NCI-H524 treated with DMSO at 0.1 percent for 48 hours (cell line): ENCODE measurements at places on chromosomes 16 and 17.

- DNase-seq, result no peak
Measured at GRCh38 chr16:80612461-80613017, 71.7 kb downstream of the DYNLRB2 start.

- DNase-seq, result no peak
Measured at GRCh38 chr17:13562271-13562800, 39.4 kb downstream of the HS3ST3A1 start.

DNA sequence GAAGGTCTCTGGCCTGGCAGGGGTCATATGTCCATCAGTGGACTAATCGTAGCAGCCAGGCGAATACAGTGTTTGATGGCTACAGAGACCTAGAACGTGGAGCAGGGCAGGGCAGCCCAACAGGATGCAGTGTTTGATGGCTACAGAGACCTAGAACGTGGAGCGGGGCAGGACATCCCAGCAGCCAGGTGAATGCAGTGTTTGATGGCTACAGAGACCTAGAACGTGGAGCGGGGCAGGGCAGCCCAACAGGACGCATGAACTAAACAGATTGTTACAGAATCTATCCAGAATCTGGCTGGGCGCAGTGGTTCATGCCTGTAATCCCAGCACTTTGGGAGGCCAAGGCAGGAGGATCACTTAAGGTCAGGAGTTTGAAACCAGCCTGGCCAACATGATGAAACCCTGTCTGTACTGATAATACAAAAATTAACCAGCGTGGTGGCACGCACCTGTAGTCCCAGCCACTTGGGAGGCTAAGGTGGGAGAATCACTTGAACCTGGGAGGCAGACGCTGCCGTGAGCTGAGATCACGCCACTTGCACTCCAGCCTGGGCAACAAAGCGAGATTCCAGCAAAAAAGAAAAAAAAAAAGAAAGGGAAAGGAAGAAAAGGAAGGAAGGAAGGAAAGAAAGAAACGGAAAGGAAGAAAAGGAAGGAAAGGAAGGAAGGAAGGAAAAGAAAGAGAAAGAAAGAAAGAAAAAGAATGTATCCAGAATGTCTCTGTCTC is 65.2 kb upstream of the RPH3AL start:
- no peak for DNase-seq

DNA sequence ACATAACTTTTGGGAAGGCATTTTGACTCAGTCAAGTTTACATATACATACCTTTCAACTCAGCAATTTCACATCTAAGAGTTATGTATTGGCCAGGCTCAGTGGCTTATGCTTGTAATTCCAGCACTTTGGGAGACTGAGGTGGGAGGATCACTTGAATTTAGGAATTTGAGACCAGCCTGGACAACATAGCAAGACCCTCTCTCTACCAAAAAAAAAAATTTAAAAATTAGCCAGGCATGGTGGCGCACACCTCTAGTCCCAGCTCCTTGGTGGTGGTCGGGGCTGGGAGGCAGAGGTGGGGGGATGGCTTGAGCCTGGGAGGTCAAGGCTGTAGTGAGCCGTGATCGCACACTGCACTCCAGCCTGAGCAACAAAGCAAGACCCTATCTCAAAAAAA is 79.3 kb downstream of the AATF start:
- DNase-seq, result no peak

DNA sequence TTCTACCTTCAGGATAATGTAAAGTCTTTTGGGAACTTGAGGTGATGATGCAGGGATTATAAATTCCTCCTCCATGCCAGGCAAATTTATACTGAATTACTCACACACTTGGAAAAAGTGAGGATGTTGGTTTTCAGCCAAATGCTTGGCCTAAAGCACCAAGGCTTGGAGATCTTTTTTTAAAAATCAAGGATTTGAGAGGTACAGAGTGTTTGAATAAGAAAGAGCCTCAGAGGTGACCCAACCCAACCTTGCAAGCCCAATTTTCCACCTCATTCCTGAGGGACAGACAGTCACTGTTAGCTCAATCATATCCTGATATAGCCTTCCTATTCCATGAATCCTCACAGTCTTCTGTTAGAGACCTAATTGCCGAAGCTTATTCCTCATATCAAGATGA is 14.0 kb downstream of the GRIN2A start:
- DNase-seq, result no peak

DNA sequence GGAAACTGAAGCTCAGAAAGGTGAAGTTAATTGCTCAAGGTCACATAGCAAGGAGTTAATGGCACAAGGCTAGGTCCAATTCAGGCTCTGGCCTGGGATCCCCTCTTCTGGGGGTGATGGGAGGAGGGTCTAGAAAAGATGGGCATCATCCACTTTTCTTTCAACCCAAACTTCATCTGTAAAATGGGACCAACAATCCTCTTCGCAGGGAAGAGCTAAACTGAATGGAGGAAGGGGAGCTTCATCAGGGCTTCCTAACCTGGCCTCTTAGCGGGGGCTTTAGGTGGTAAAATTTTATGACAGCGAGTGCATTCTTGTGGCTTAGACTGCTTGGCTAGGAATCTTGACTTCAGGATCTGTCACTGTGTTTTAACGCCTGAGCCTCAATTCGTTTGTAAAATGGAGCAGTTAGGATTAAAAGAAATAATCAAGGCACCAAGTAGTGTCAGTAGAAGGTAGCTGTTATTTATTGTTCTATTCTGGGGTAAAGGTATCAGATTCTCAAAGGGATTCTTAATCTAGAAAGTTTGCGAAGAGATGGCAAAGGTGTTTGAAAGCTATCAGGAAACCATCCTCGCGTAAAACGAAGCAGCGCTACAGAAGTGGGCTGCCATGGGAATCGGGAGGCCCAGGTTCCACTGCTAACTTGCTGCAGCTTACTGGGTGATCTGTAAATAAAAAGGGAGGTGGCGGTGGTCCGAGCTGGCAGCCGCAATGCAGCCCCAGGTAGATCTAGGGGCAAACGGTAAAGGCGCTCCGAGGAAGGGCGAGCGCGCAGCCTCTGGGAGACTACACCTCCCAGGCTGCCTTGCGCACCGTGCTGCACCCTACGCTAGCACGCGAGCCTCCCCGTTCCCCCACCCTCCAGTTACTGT is 1.5 kb upstream of the SRCAP start:
- DNase-seq, result no peak

GRCh38 chr16:66928702-66929388 is 3.5 kb upstream of the RRAD start:
- no peak for DNase-seq

DNA sequence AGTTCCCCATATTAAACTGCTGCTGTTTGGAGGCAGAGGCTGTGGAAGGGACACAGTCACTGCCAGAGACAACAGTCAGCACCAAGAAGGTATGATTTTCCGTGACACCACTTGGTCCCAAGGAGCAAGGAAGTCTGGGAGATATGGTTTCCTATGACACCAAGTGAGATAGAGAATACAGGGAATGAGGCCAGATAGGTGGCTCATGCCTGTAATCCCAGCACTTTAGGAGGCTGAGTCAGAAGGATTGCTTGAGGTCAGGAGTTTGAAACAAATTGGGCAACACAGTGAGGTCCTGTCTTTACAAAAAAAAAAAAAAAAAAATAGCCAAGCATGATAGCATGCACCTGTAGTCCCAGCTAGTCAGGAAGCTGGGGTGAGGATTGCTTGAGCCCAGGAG is 90.8 kb downstream of the ABCC12 start:
- DNase-seq, result no peak

DNA sequence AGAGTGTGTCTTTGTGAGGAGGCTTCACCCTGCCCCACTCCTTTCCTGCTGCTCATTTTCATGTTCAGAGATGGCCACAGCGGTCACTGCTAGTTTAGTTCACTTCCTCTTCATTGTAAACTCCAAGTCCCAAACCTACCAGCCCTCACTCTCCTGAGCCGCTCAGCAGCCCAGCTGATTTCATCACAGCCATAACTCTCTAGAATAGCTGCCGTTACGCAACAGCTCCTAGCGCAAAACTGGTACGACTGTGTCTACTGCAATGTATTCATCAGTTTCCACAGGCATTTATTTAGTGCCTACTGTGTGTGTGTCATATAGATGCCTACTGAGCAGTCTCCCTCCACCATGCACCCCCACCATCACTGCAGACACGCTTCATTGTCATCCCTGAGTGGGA is 233.5 kb upstream of the RPL38 start:
- DNase-seq, result no peak

- DNase-seq, result no peak
Measured at GRCh38 chr16:760545-761343, at the start of gene MSLN. Gene MSLN, plus strand, starts transcription at chr16:760734. Its CDS starts 1,947 bp downstream, at chr16:762681.

DNA sequence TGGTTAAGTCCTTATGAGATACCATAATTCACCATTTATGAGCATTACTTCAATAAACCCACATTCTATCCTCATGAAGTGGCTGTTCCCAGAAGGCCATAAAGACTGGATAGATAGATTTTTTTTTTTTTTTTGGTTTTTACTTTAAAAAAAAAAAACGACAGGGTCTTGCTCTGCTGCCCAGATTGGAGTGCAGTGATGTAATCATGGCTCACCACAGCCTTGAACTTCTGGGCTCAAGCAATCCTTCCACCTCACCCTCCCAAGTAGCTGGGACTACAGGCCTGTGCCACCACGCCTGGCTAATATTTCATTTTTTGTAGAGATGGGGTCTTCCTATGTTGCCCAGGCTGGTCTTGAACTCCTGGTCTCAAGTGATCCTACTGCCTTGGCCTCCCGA is 102.3 kb downstream of the XYLT1 start:
- no peak for DNase-seq
